ENCODE measurements at places on chromosomes 1 and 21. TPM values are rescaled to one million over a fixed set of nuclear protein-coding genes. Genes with fewer than 3 reads are reported as not detected.

- H3K27me3 ChIP-seq, result no peaks in the 10 kb centered on the region
- H3K36me3 ChIP-seq, result no peaks in the 10 kb centered on the region
- peaks cover under 1% of the 10 kb centered on the region for H3K4me1 ChIP-seq
- no peak overlapping the region for H3K27ac ChIP-seq
Observed at GRCh38 chr1:180606155-180606554, 25.7 kb upstream of the XPR1 start.

GRCh38 chr1:58649555-58649954 is 50.3 kb downstream of the MYSM1 start:
- peak overlapping the region; percentile 37 for H3K27ac ChIP-seq
- peak; percentile 47 for DNase-seq
- peaks cover 6% of the 10 kb centered on the region for H3K36me3 ChIP-seq
- H3K4me3 ChIP-seq, result no peak overlapping the region
- H3K27me3 ChIP-seq, result no peaks in the 10 kb centered on the region

GRCh38 chr1:212683357-212683722 is 16.3 kb downstream of the BATF3 start:
- peak; percentile 94 for DNase-seq
- H3K4me1 ChIP-seq, result peaks cover 52% of the 10 kb centered on the region
- peak overlapping the region; percentile 97 for H3K27ac ChIP-seq
- peak overlapping the region; percentile 67 for H3K4me3 ChIP-seq

DNA sequence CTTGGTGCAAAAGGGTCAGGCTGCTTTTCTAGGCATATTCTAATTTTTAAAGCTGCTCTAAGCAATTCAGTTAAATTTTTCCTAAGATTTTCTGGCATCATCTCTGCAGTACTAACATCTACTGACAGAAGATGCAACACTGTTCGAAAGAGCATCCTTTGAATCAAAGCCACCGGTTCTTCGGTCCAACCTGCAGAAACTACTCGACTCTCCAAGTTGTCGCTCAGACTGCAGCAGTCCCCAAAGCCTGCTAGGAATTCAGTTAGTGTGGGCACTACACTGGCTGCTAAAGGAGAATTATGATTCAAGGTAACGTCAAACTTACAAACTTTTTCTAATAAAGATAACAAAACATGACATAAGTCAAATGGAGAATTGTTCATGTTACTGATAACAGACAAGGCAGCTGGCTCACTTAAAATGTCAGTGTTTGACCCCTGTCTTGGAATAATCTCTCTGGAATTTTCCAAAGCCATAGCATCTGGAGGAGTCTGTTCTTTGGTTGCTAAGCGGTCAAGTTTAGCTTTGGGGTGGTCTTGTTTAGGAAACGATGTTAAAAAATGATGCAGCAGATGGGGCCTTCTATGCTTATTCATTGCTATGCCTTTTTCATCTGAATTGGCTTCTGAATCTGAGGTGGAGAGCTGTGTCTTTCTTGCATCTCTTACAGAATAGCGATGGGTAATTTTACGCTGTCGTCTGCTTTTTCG is 56.9 kb downstream of the LYST start:
- peaks cover 1% of the 10 kb centered on the region for H3K4me1 ChIP-seq
- peaks cover 31% of the 10 kb centered on the region for H3K36me3 ChIP-seq
- no peaks in the 10 kb centered on the region for H3K27me3 ChIP-seq
- H3K27ac ChIP-seq, result peak overlapping the region; percentile 9
- no peak overlapping the region for H3K4me3 ChIP-seq
- no peak for DNase-seq

- H3K4me1 ChIP-seq, result no peaks in the 10 kb centered on the region
- peaks cover 21% of the 10 kb centered on the region for H3K27me3 ChIP-seq
- H3K36me3 ChIP-seq, result no peaks in the 10 kb centered on the region
- H3K27ac ChIP-seq, result no peak overlapping the region
- no peak for DNase-seq
- no peak overlapping the region for H3K4me3 ChIP-seq
Observed at GRCh38 chr1:233424779-233425178, 97.3 kb downstream of the MAP3K21 start.

- H3K4me3 ChIP-seq, result no peak overlapping the region
- H3K4me1 ChIP-seq, result peaks cover 29% of the 10 kb centered on the region
- peaks cover 2% of the 10 kb centered on the region for H3K36me3 ChIP-seq
- H3K27ac ChIP-seq, result peak overlapping the region; percentile 81
Observed at GRCh38 chr1:91763252-91763651, 122.7 kb downstream of the TGFBR3 start.

GRCh38 chr1:204891860-204892259 is 21.2 kb downstream of the NFASC start:
- H3K27ac ChIP-seq, result no peak overlapping the region
- no peak overlapping the region for H3K4me3 ChIP-seq
- no peaks in the 10 kb centered on the region for H3K4me1 ChIP-seq

DNA sequence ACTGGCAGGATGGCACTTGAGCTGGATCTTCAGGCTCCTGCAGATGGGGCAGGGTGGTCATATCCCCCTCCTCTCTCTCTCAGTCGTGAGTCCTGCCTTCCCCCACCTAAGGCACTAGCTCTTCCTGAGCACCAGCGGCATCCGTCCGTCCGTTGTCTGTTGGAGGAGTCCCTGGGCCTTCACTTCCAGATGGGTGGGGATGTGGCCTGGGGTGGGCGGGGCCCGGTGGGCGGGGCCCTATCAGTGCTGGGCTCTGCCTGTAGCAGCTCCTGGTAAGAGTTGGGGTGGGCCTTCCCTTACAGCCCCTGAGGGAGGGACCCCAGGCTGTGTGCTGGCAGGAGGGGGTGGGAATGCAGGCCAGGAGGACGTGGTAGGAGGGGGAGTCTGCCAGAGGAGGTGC is 10.3 kb downstream of the LDLRAD2 start:
- DNase-seq, result no peak
- H3K4me3 ChIP-seq, result no peak overlapping the region
- H3K36me3 ChIP-seq, result no peaks in the 10 kb centered on the region
- no peak overlapping the region for H3K27ac ChIP-seq
- no peaks in the 10 kb centered on the region for H3K27me3 ChIP-seq
- peaks cover 2% of the 10 kb centered on the region for H3K4me1 ChIP-seq

DNA sequence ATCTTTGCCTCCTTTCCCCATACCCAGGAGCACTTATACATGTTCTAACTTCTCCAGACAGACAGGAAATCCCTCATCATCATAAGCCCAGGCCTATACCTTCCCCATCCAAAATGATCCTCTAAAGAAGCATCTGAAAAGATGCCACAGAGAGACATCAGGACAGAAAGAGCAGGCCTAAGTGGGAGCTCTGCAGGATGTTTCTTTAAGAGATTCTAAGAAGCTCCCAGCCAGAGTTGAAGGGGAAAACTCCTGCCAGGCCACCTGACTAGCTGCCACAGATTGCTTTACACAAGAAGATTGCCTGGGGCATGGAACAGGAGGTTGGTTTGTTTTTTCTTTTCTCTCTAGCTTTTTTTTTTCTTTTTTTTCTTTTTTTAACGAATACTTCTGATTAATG is 275.8 kb downstream of the VAV3 start:
- H3K36me3 ChIP-seq, result no peaks in the 10 kb centered on the region
- H3K4me3 ChIP-seq, result no peak overlapping the region
- H3K27me3 ChIP-seq, result no peaks in the 10 kb centered on the region
- H3K4me1 ChIP-seq, result no peaks in the 10 kb centered on the region
- no peak for DNase-seq

GRCh38 chr1:33454646-33455282 is 17.7 kb upstream of the ZSCAN20 start:
- H3K36me3 ChIP-seq, result no peaks in the 10 kb centered on the region
- H3K27me3 ChIP-seq, result peaks cover 7% of the 10 kb centered on the region
- H3K4me3 ChIP-seq, result no peak overlapping the region
- no peaks in the 10 kb centered on the region for H3K4me1 ChIP-seq
- no peak for DNase-seq
- H3K27ac ChIP-seq, result no peak overlapping the region

- H3K27ac ChIP-seq, result no peak overlapping the region
- H3K4me1 ChIP-seq, result no peaks in the 10 kb centered on the region
- H3K27me3 ChIP-seq, result peaks cover 4% of the 10 kb centered on the region
- DNase-seq, result no peak
Observed at GRCh38 chr1:55348356-55348755, 133.2 kb upstream of the USP24 start.

DNA sequence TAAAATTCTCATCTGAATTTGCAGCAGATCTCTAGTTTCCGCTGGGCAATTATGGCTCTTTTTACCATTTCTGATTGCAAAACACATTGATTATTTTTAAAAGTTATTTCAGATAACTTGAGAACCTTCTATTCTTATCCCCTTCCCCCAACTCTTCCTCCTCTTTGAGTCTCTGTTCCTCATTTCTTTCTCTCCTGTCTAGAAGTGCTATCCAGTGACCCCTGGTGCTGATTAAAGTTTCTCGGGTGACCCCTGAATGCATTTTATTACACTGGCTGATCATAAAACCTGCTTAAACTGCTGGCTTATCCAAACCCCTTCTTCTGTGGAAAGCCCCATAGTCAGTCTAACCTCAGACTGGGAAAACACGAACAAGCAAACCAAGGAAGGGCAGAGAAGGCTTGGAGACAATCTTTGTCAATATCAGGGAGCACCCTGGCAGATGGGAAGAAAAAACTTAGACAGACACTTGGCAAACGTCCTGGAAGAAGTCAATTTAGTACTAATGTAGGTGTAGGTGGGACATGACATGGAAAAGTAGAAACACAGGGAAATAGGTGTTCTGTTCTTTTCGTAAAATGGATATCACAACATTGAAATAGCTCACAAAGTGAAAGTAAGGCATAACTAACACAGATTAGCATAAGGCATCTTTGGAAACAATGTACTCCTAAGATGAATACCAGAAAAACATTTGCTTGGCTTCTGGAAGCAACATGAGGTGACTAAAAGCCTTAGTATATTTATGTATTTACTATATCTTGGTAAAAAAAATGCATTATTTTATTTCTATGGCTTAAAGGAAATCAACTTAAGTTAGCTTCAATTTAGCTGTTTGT is 61.4 kb downstream of the GORAB start:
- H3K4me1 ChIP-seq, result no peaks in the 10 kb centered on the region
- H3K4me3 ChIP-seq, result no peak overlapping the region
- no peaks in the 10 kb centered on the region for H3K36me3 ChIP-seq
- H3K27ac ChIP-seq, result no peak overlapping the region

- DNase-seq, result no peak
- peaks cover 45% of the 10 kb centered on the region for H3K36me3 ChIP-seq
- peaks cover 62% of the 10 kb centered on the region for H3K4me1 ChIP-seq
- no peaks in the 10 kb centered on the region for H3K27me3 ChIP-seq
- H3K4me3 ChIP-seq, result no peak overlapping the region
Observed at GRCh38 chr1:12505639-12506280, 112.2 kb downstream of the DHRS3 start.

GRCh38 chr1:181485287-181486097 is 2.2 kb downstream of the CACNA1E start:
- peaks cover 15% of the 10 kb centered on the region for H3K4me1 ChIP-seq
- H3K4me3 ChIP-seq, result no peak overlapping the region
- H3K27me3 ChIP-seq, result peaks cover 73% of the 10 kb centered on the region
- no peaks in the 10 kb centered on the region for H3K36me3 ChIP-seq
- peak; percentile 27 for DNase-seq
- H3K27ac ChIP-seq, result no peak overlapping the region

DNA sequence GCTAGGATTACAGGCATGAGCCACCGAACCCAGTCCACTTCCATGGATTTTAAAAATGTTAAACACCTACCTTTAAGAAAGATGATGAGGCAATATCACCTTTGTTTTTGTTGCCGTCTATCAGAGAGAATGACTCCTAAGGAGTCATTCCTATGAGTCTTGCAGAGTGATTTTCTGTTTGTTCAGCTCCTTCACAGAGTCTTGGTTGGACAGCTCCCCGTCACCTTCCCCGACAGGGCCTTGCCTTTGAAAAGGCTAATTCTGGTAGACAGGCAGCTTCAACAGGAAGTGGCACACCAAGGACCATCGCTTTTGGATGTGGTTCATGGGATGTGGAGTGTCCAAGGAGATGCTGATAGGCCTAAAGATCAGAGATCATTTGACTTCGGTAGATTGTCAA is 17.5 kb downstream of the ZBTB18 start:
- H3K4me3 ChIP-seq, result no peak overlapping the region
- H3K4me1 ChIP-seq, result peaks cover 17% of the 10 kb centered on the region
- no peak overlapping the region for H3K27ac ChIP-seq
- no peaks in the 10 kb centered on the region for H3K27me3 ChIP-seq
- no peaks in the 10 kb centered on the region for H3K36me3 ChIP-seq

DNA sequence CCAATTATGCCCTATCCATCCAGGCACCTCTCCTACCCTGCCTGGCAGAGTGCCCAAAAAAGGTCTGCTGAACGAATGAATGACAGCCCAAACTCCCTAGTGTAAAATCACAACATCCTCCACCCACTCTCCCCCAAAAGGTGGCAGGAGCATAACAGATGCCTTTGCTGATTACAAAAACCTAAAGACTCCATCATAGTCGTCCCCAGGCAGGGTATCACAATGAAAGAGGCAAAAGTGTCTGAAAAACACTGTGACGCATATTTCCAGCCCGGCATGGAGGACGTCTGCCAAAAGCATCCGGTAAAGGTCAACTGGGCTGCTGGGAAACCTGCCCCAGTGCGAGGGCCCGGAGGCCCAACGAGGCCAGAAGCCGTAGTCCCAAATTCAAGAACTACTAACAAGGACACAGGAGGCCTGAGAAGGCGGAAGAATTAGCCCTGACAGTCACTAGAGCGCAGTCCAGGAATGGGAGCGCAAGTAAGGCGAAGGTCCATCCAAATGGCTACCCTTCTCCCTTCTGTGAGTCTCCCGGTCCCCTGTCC is 576 bp downstream of the SMIM12 start:
- peak overlapping the region; percentile 98 for H3K27ac ChIP-seq
- H3K4me1 ChIP-seq, result peaks cover 54% of the 10 kb centered on the region
- peaks cover 20% of the 10 kb centered on the region for H3K36me3 ChIP-seq

GRCh38 chr1:51924455-51924854 is 45.9 kb upstream of the NRDC start:
- no peak overlapping the region for H3K4me3 ChIP-seq
- no peaks in the 10 kb centered on the region for H3K4me1 ChIP-seq
- DNase-seq, result peak; percentile 66
- no peak overlapping the region for H3K27ac ChIP-seq

GRCh38 chr21:35602811-35603362 is 457.4 kb downstream of the SETD4 start:
- no peaks in the 10 kb centered on the region for H3K4me1 ChIP-seq
- DNase-seq, result no peak

GRCh38 chr1:119675349-119676345 is 27.6 kb upstream of the ZNF697 start:
- H3K27ac ChIP-seq, result no peak overlapping the region
- no peaks in the 10 kb centered on the region for H3K36me3 ChIP-seq
- H3K4me1 ChIP-seq, result peaks cover 4% of the 10 kb centered on the region
- H3K4me3 ChIP-seq, result peak overlapping the region; percentile 52
- peaks cover 4% of the 10 kb centered on the region for H3K27me3 ChIP-seq

GRCh38 chr1:95012389-95012788 is 60.4 kb downstream of the ALG14 start:
- H3K36me3 ChIP-seq, result peaks cover 6% of the 10 kb centered on the region
- no peak for DNase-seq
- no peaks in the 10 kb centered on the region for H3K4me1 ChIP-seq
- no peaks in the 10 kb centered on the region for H3K27me3 ChIP-seq

GRCh38 chr1:191261111-191261510 is 783.4 kb upstream of the BRINP3 start:
- H3K36me3 ChIP-seq, result no peaks in the 10 kb centered on the region
- no peaks in the 10 kb centered on the region for H3K4me1 ChIP-seq
- H3K27me3 ChIP-seq, result no peaks in the 10 kb centered on the region
- H3K27ac ChIP-seq, result no peak overlapping the region
- H3K4me3 ChIP-seq, result no peak overlapping the region

GRCh38 chr1:224237119-224237881 is 54.3 kb downstream of the DEGS1 start:
- H3K27me3 ChIP-seq, result no peaks in the 10 kb centered on the region
- no peak overlapping the region for H3K27ac ChIP-seq
- no peak overlapping the region for H3K4me3 ChIP-seq
- no peaks in the 10 kb centered on the region for H3K4me1 ChIP-seq
- H3K36me3 ChIP-seq, result peaks cover 7% of the 10 kb centered on the region
- no peak for DNase-seq

TMEM54 gene
- 1.3 TPM for total RNA-seq

TRIM58 gene
- not detected for total RNA-seq

AIRE gene
- total RNA-seq, result not detected

C21orf91 gene
- 32.5 TPM for total RNA-seq

LIX1L gene
- 41.5 TPM for total RNA-seq

SLC6A17 gene
- 0.05 TPM for total RNA-seq
